ENCODE measurements at places on chromosomes 3 and 15. TPM values are rescaled to one million over a fixed set of nuclear protein-coding genes. Genes with fewer than 3 reads are reported as not detected.

Gene UBAP1L
- 1.8 TPM for total RNA-seq

Gene FYTTD1
- 51.0 TPM for total RNA-seq

Gene KCNAB1
- 0.80 TPM for total RNA-seq

Gene CD200
- 6.7 TPM for total RNA-seq

Gene PPIP5K1
- 15.1 TPM for total RNA-seq

Gene CPN2
- total RNA-seq = 3.5 TPM

GRCh38 chr3:156449710-156450574 is 105.0 kb downstream of the SSR3 start:
- no peak overlapping the region for H3K27ac ChIP-seq
- no peaks in the 10 kb centered on the region for H3K27me3 ChIP-seq
- H3K4me1 ChIP-seq = no peaks in the 10 kb centered on the region
- no peak overlapping the region for H3K4me3 ChIP-seq
- peak; percentile 55 for DNase-seq

DNA sequence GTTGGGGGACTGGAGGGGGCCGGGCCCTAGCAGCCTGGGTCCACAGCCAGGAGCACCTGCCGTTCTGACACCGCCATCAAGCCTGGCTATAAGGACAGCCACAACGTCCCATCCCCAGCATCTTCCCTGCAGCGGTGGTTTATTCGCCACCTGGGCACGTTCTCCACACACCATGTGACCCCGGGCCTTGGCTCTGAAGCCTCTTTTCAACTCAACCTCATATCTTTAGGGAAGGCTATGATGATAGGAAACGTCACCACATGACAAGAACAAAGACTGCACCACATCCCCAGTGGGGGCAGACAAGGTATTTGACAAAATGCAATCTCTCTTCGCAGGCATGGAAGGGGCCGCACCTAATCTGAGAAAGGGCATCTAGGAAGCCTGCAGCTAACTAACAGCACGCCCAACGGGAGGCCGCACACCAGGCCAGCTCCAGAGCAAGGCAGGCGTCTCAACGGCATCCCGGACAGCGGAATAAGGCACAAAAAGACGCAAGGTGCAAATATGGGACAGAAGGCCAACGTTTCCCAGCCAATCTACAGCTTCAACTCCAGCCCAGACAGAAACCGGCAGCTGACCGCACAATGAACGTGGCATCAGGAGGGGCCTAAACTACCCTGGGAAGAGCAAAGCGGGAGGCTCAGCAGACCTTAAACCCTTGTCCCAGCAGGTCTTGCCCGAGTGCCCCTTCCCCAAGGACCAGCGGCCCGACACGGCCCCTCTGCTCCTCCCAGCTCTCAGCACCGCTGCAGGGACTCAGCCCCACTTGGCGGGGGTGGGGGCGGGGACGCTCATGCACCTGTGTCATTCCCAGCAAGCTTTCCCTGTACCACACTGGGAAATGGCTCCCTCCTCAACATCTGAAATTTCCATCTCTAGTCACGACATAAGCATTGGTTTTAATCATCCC is 41.9 kb downstream of the NIPA2 start:
- no peak overlapping the region for H3K27ac ChIP-seq
- no peaks in the 10 kb centered on the region for H3K36me3 ChIP-seq
- H3K4me1 ChIP-seq = no peaks in the 10 kb centered on the region

- H3K4me1 ChIP-seq = peaks cover under 1% of the 10 kb centered on the region
- no peak overlapping the region for H3K27ac ChIP-seq
- H3K36me3 ChIP-seq = no peaks in the 10 kb centered on the region
- H3K4me3 ChIP-seq = no peak overlapping the region
Measured at GRCh38 chr3:16355828-16356227, 90.8 kb downstream of the OXNAD1 start.

GRCh38 chr3:63800097-63800496 is 19.0 kb upstream of the C3orf49 start:
- H3K27me3 ChIP-seq = no peaks in the 10 kb centered on the region
- DNase-seq = no peak
- no peaks in the 10 kb centered on the region for H3K36me3 ChIP-seq
- no peak overlapping the region for H3K4me3 ChIP-seq

DNA sequence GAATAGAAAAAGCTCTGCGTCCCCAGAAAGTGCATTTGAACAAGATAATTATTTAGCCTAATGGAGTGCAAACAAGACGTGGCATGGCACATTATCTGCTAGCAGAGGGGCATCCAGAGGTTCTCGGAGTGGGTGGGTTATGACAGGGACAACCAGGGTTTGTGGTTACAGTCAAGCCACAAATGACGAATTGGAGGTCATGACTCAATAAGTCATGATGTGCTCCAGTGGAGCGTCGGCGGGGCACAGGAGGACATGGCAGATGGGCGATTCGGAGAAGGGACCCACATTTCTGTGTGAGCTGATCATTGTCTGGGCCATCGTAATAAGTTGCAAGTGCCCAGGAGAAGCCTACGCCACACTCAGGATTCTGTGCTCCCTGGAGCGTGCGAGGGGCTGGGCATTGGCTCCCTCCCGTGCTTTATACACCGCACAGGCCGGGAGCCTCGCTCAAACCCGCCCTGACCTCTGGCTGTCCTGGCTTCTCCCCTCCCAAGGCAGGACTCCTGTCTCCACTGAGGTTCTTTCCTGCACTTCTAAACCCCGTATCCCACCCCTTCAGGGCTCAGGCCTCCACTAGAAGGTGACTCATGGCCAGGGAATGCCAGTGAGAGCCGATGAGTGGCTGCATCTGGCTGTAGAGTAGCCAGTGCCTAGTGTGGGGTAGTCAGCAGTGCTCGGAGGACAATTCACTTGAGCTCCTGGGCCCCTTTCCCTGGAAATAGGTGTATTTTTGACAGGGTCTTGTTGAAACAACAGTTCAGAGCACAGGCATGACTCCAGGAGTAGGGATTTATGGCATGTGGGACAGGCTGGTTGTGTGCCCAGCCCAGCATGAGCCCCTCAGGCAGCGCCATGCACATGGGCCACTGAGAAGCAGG is 67.4 kb downstream of the GRIP2 start:
- H3K27me3 ChIP-seq = no peaks in the 10 kb centered on the region
- H3K4me3 ChIP-seq = no peak overlapping the region
- no peaks in the 10 kb centered on the region for H3K36me3 ChIP-seq
- H3K4me1 ChIP-seq = peaks cover 11% of the 10 kb centered on the region

DNA sequence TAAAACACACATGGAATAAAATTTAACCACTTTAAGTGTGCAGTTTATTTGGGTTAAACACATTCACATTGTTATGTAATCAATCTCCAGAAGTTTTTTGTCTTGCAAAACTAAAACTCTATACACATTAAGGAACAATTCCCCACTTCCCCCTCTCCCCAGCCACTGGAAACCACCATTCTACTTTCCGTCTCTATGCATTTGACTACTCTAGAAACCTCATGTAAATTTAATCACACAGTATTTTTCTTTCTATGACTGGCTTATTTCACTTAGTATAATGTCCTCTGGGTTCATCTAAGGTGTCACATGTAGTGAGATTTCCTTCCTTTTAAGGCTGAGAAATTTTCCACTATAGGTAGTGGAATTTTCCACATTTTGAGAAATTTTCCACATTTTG is 568.7 kb upstream of the UBE2E2 start:
- no peaks in the 10 kb centered on the region for H3K4me1 ChIP-seq
- DNase-seq = no peak
- no peaks in the 10 kb centered on the region for H3K27me3 ChIP-seq
- H3K4me3 ChIP-seq = no peak overlapping the region

GRCh38 chr3:189683546-189684255 is 52.5 kb downstream of the TP63 start:
- no peak overlapping the region for H3K27ac ChIP-seq
- H3K36me3 ChIP-seq = no peaks in the 10 kb centered on the region
- H3K4me3 ChIP-seq = no peak overlapping the region
- DNase-seq = no peak
- no peaks in the 10 kb centered on the region for H3K27me3 ChIP-seq

DNA sequence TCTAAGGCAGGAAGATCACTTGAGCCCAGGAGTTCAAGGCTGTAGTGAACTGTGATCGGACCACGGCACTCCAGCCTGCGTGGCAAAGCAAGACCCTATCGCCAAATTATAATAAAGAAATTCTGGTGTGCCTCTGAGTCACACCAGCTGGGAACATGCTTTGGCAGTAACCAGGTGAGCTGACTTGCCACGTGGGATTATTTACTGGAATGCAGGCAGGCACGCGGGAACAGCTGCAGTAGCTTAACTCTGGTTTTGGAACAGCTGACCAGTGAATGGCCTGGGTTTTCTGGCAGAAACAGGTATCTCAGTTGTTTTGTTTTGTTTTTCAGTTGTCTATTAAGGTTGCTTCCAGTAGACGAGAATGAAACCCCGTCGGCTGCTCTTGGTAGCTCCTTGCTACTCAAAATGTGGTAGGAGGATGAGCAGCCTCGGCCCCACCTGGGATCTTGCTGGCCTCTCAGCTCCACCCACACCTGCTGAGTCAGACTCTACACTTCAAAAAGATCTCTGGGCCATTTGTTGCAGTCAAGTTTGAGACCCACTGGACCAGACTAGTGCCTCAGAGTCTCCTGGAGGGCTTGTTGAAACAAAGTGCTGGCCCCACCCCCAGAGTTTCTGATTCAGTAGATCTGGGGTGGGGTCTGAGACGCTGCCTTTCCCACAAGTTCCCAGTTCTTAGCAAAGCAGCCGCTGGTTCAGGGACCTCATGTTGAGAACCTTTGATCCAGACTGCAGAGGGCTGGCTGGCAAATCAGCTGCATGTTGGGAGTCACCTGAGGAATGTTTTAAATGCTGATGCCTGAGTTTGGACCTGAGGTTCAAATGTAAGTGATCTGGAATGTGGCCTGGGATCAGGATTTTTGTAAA is 26.6 kb downstream of the IDH2 start:
- H3K4me3 ChIP-seq = no peak overlapping the region
- H3K36me3 ChIP-seq = no peaks in the 10 kb centered on the region
- H3K4me1 ChIP-seq = peaks cover 13% of the 10 kb centered on the region
- H3K27ac ChIP-seq = peak overlapping the region; percentile 76

DNA sequence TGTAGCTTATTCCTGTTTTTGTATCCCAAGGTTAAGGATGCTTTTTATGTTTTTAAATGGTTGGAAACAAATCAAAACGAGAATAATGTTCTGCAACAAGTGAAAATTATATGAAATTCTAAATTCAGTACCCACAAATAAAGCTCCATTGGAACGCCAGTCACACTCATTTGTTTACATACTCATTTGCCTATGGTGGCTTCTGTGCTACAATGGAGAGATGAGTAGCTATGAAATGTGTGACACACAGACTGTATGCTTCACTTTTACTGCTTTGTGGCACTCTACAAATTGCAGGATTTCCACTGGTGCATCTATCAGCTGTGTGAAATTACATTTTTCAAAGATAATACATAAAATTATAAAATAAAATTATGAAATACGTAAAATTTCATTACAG is 112.2 kb upstream of the TSPAN3 start:
- no peak for DNase-seq
- H3K4me1 ChIP-seq = peaks cover 18% of the 10 kb centered on the region
- H3K27me3 ChIP-seq = no peaks in the 10 kb centered on the region
- H3K4me3 ChIP-seq = no peak overlapping the region
- H3K27ac ChIP-seq = no peak overlapping the region
- H3K36me3 ChIP-seq = no peaks in the 10 kb centered on the region

- no peak overlapping the region for H3K4me3 ChIP-seq
- H3K36me3 ChIP-seq = no peaks in the 10 kb centered on the region
- H3K27me3 ChIP-seq = no peaks in the 10 kb centered on the region
Measured at GRCh38 chr15:60945196-60945595, 283.9 kb downstream of the RORA start.

DNA sequence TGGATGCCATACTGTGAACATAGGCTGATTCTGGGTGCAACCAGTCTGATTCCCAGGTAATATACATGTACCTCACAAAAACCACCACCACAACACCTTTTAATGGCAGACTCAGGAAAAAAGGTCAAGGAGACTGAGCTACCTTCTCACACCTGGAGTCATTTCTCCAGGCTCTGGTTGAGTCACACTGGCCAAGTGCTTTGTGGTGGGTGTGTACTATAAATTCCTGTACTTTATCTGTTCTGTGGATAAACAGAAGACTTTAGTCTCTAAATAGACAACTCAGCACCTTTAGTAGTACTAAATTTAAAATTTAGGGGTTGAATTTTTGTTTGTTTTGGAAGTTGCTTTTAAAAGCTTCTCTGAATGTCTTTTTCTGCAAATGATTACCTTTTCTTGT is 46.7 kb downstream of the TOP2B start:
- DNase-seq = peak; percentile 32
- peak overlapping the region; percentile 11 for H3K27ac ChIP-seq
- peaks cover 7% of the 10 kb centered on the region for H3K4me1 ChIP-seq
- no peak overlapping the region for H3K4me3 ChIP-seq
- H3K36me3 ChIP-seq = peaks cover 3% of the 10 kb centered on the region
- H3K27me3 ChIP-seq = no peaks in the 10 kb centered on the region

DNA sequence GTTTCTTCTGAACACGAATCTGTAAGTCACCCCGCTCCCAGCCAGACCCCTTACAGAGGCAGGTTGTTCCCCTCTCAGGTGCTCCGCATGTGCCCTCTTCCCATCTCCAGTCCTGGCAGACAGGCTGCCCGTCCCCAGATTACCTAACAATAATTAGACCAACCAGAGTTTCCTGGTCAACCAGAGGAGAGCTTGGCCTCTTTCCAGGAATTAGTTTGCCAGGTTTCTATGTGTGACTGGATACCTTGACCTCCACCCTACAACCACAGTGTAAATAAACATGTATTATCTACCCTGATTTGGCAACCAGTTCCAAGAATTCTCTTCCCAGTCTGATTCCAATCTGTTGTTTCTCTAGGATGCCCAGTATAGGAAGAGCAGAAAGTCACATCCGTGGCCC is 178.0 kb upstream of the UMPS start:
- no peak overlapping the region for H3K27ac ChIP-seq
- H3K27me3 ChIP-seq = no peaks in the 10 kb centered on the region

- no peak for DNase-seq
- no peak overlapping the region for H3K27ac ChIP-seq
- peaks cover 5% of the 10 kb centered on the region for H3K4me1 ChIP-seq
- H3K4me3 ChIP-seq = no peak overlapping the region
Measured at GRCh38 chr3:20857636-20858035, 671.6 kb upstream of the SGO1 start.

GRCh38 chr15:59549301-59550185 is 62.0 kb upstream of the GCNT3 start:
- no peak overlapping the region for H3K4me3 ChIP-seq
- DNase-seq = no peak
- no peaks in the 10 kb centered on the region for H3K36me3 ChIP-seq
- H3K27ac ChIP-seq = peak overlapping the region; percentile 55
- H3K4me1 ChIP-seq = peaks cover 10% of the 10 kb centered on the region

GRCh38 chr15:70852501-70853317 is 1.2 kb downstream of the LARP6 start:
- H3K4me3 ChIP-seq = peak overlapping the region; percentile 91
- DNase-seq = no peak
- H3K36me3 ChIP-seq = no peaks in the 10 kb centered on the region
- H3K27me3 ChIP-seq = no peaks in the 10 kb centered on the region

GRCh38 chr3:95609411-95609810 is 1205.0 kb upstream of the EPHA6 start:
- H3K36me3 ChIP-seq = no peaks in the 10 kb centered on the region
- no peaks in the 10 kb centered on the region for H3K4me1 ChIP-seq
- H3K4me3 ChIP-seq = no peak overlapping the region

Data from hepatocyte (in vitro differentiated cells).